ENCODE measurements at places on chromosomes 3 and 15.

DNA sequence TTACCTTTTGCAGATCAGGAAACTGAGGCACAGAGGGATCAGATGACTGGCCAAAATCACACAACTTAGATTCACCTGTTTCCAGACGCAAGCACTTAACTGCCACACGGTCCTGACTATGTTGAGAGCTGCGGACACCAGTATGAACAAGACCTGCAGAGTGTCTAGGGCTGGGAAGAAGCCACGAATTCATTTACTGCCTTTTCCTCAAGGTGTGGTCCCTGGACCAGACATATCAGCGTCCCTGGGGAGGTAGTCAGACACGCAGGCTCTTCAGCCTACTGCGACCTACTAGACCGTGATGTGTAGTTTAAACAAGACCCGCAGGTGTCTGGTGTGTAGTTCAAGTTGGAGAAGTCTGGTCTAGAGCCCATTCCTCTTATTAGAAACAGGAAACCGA lies 541 bp upstream of the SLC6A11 start:
- DNase-seq: no peak

DNA sequence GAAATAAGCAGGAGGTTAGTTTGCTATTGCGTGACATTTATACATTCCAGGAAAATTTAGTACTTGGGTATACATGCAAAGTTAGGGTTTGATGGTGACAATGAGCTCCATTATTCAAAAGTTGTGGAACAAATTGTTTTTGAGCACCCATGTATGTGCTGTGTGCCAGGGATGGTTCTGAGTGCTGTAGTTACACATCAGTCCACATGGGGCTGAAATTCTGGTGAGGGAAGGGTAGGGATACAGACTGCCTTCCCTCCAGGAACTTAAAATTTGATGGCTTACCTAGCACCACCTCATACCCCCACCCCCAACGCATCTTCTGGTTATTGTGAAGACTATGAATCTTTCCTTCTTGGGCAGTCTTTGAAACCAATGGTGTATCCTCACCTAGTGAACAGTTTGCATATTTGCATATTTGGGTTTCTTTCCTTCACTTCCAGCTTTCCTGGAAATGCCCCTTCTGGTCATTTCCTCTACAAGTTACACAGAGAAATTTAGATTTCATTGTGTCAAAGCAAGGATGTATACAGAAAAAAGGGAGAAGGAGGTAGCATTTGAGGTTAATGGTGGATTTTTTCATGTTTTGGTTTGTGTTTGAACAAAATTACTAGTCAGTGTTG lies 222.0 kb upstream of the IL12A start:
- DNase-seq: no peak

GRCh38 chr3:141250828-141251227 lies 19.2 kb downstream of the PXYLP1 start:
- DNase-seq: no peak

DNA sequence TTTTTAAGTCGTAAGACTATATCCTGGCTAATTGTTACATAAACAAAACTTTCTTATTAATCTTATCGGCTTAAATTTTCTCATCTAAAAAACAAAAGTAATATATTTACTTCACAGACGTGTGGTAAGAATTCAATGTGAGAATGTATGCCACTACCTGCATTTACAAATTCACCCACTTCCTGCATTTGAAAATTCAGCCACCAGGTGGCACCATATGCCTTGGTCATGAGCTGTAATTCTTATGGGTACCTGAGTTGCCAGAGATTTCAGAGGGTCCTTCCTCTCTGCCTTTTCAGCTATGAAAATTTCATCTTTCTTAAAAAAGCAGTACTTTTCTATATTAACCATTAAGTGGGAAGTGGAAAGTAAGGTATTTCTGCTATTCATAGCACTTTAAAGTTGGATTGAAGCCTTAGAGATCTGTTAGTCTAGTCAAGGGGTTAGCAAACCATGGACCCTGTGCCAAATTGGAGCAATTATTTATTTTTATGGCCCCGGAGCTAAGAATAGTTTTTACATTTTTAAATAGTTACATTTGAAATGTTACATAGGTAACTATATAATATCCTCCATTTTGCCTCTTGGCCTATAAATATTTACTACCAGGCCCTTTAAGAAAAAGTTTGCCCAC lies 127.8 kb downstream of the HCN4 start:
- peak; percentile 15 for DNase-seq

DNA sequence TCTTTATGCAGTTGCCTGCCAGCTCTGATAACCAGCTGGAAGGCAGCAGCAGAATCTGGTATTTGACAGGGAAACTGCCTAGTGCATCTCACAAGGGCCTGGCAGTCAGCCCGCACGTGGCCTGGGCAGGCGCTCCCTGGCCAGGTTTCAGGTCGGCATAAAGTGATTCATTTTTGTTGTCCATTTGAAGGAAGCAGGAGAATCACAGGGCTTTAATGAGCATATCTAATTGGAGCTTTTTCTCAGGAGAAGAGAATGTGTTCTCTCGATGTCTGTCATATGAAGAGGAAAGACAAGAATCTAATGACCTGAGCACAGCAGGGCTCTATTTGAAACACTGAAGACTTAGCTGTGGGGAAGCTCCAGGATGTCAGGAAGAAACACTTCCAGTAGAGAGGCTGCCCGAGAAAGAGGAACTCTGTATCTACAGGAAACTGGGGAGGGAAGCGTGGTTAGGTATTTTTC lies 98.8 kb upstream of the MB21D2 start:
- peak; percentile 24 for DNase-seq

DNA sequence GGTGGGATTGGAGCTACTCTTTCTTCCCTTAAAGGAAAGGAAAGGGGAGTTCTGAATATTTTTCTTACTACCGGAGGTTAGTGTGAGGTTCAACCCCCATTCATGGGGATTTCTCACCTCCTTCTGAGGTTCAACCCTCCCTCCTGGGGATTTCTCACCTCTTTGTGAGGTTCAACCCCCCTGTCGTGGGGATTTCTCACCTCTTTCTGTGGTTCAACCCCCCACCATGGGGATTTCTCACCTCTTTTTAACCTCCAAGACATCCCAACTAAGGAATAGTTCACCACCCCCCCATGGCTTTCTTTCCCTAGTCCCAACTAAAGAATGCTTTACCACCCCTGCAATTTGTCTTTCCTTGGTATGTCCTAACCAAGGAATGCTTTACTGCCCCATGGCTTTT lies 520.3 kb downstream of the EDEM1 start:
- no peak for DNase-seq

DNA sequence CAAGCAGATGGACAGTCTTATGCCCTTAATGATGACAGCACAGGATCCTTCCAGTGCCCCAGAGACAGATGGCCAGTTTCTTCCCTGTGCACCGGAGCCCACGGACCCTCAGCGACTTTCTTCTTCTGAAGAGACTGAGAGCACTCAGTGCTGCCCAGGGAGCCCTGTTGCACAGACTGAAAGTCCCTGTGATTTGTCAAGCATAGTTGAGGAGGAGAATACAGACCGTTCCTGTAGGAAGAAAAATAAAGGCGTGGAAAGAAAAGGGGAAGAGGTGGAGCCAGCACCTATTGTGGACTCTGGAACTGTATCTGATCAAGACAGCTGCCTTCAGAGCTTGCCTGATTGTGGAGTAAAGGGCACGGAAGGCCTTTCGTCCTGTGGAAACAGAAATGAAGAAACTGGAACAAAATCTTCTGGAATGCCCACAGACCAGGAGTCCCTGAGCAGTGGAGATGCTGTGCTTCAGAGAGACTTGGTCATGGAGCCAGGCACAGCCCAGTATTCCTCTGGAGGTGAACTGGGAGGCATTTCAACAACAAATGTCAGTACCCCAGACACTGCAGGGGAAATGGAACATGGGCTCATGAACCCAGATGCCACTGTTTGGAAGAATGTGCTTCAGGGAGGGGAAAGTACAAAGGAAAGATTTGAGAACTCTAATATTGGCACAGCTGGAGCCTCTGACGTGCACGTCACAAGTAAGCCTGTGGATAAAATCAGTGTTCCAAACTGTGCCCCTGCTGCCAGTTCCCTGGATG lies 198.7 kb downstream of the AKAP13 start:
- no peak for DNase-seq

DNA sequence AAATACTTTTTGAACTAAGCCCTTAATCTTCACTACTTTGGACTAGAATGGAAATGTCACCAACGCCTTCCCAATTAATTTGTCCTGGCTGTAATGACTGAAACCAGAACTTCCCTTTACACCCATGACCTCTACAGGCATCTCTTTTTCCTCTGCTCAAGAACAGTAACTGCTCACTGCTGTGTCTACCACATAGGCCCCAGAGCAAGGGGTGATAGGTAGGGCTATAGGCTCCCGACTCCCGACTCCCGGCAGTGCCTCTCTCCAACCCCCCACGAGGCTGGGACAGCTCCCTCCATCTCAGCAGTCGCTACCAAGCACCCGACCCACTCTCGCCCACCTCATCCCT lies 384 bp upstream of the LEKR1 start:
- DNase-seq: no peak

DNA sequence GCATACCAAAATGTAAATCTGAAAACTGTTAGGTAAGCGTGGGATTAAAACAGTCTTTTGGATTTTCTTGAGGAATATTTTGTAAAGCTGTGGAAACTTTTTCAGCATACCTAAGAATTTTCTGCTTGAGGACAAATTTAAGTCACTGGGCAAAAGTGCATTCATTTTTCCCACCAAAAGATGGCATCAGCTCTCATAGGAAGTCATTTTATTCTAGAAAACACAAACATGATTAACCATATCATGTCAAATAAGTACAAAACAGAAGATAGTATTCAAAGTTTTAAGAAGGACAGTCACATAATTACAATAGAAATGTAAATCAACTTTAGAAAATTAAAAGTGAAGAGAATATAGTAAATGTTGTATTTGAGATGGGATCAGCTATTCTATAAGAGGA lies 63.5 kb downstream of the SLC49A4 start:
- DNase-seq: peak; percentile 2

GRCh38 chr3:65265942-65266590 lies 578.3 kb upstream of the ADAMTS9 start:
- no peak for DNase-seq

DNA sequence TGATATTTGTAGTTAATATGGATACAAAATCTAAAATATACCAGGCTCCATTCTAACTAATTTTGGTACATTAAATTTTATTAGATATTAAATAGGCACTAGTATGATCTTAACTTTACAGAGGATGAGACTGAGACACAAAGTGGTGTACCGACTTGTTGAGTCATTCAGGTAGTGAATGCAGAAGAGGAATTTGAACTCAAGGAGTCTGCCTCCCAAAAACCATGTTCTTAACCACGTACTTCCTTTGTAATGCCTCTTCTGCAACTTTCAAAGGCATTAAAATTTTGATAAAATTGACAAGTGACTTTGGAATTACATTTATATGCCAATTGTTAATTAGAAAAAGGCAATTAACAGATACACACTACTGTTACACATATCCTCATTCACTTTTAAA lies 61.8 kb downstream of the ZBBX start:
- no peak for DNase-seq

GRCh38 chr15:40398413-40398873 lies 7.2 kb upstream of the IVD start:
- DNase-seq: no peak

GRCh38 chr3:15159501-15160136 lies 46.4 kb upstream of the CAPN7 start:
- DNase-seq: no peak

DNA sequence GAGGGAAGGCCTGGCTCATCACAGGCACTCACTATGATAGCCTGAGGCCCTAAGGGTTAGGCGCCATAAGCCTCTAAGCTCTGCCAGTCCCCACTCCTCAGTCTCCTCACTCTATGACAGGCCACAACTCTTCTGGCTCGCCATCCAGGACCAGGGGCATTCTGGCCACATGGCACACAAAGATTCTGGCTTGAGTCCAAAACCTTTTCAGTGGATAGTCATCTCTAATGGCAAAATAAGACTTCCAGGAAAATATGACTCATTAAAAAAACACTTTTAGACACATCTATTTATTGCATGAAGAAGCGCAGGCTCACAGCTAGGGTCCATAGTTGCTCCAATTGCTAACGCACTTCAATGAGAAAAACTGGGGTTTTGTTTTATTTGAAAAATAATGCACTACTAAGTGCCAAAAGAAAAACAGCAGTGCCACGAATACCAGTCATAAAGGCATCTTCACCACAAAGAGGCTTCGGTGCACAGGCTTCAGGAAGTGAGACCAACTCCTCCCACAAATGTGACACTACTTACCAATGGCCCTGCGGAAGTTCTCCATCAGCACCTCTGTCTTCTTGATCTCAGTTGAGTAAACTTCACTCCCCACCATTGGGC lies 11.1 kb downstream of the RUVBL1 start:
- peak; percentile 49 for DNase-seq

DNA sequence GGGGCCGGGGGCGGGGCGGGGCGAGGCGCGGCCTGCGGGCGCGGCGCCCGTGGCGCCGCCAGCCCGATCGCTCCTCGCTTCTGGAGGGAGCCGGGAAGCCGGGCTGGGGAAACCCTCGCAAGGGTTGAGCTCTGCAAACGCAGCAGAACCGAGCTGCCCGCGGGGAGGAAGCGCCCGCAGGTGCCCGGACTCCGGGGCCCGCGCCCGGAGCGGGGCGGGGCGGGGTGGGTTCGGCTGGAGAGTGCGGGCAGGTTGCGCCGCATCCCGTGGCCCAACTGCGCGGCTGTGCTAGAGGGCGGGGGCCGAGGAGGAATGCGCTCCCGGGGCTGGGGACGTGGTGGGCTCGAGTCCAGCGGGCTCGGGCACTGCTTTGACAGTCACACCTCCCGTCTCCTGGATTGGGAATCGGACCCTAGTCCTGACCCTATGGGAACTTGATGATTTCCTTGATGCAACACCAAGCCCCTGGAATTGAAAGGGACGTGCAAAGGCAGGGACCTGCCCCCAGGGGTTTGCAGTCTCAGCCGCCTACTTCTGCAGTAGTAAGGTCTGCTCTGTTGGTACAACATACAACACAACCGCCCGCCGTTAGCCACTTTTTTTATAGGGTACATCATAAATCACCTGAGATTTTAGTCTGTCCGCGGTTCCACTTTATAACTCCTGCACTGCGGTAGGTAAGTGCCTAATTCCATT lies 34.3 kb downstream of the ZBTB38 start:
- DNase-seq: no peak

DNA sequence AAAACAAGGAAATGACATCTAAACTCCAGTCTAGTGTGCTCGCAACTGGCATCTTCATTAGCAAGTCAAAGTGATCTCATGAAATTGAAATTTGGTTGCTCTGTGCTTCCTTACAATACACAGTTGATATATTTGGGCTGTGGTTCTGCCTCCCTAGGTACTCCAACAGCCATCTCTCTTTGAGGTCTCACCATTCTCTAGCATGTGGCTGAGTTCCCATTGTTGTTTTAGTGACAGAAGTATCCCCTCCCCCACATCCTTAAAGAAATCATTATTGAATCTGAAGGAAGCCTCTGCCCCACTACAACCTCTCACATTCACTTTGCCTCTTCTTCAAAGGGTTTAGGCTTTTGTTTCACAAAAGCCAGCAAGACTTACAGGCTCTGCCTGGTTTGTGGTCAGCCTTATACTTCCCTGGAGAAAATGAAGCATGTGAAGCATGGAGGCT lies 516.5 kb downstream of the NLGN1 start:
- DNase-seq: no peak

DNA sequence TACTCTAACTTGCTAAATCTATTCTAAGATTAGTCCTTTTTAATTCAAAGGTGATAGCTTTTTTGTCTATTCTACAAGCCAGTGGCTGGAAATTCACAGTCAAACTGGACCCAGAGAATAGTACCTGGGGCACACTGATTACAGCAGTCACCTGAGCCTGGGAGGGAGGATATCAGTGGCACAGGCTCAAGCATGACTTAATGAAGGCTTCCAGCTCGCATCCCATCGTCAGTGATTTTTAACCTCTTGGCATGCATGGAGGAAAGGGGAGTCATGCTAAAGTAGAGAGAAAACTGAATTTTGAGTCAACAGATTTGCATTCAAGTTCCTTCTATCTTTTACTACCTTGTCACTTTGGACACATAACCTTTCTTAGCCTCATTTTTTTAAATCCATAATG lies 24.8 kb downstream of the GOLIM4 start:
- DNase-seq: no peak

- DNase-seq: no peak
Measured at GRCh38 chr3:126630020-126630419, 24.9 kb downstream of the TXNRD3 start.

All from retinal pigment epithelial cell (primary cell).